ENCODE measurements at places on chromosomes 13 and 19.

DNA sequence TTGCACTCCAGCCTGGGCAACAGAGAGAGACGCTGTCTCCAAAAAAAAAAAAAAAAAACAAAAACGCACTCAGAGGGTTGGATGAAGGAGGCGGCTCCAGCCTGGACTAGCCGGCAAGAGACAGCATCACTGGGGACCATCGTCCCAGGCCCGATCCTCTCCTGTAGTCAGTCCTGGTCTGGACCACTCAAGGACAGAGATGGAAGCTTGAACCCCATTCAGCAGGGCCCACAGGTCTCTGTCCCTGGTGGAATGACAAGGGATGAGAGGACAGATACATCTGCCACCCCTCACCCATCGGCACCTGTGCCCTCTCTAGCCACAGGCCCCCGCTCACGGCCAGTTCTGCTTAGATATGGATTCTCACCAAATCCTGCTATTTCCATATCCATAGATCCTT, 14.0 kb downstream of the ADGRE5 start:
- no peak for DNase-seq

- peak; percentile 94 for DNase-seq
Observed at GRCh38 chr13:28329395-28330158, 165.4 kb downstream of the FLT1 start.

DNA sequence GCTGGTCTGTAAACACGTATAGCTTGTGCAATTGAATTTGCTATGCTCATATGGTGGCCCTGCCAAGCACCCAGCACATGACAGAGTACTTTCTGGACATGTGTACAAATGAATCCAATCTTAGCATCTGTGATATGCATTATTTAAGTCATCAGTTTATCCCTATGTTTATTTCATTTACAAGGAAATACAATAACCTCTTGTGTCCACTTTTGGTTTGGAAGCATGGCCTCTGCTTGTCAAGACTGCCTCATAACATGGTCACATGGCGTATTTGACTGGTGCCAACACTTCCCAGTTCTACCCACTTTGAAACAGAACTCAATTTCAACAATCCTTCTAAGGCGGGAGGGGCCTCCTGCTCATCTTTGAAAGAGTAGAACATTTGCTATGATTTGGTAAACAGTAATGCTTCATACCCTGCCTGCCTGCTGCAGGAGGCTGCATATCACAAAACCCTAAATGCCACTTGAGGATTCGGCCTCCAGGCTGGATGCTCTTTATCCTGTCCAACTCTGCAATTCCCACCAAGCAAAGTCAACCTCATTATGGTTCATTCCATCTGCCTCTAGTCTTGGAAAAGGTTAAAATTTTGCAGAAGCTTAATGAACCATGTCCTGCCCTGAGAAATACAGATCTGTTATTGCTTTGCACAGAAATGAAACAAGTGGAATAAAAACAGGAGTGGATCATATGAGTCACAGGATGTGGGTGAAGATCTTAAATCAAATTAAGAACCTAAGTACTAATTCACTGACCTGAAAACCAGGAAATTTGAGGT, 151.3 kb downstream of the CYSLTR2 start:
- peak; percentile 57 for DNase-seq

DNA sequence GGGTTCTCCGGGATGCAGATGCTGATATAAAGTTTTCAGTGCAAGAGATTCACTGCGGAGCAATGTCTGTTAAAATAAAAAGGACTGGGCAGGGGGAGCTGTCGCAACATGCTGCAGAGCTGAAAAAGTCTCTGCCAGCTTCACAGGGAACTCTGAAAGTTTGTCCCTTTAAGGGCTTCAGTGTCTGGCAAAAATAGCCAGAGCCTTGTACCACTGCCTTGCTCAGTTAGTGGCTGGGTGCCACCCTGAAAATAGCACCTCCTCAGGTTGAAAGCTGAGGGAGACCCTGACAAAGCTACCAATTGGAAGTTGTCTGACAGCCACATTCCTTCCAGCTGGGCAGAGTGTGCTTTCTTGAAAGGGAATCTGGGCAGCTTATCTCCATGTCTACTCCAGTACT, 3.0 kb upstream of the NDFIP2 start:
- DNase-seq = no peak

DNA sequence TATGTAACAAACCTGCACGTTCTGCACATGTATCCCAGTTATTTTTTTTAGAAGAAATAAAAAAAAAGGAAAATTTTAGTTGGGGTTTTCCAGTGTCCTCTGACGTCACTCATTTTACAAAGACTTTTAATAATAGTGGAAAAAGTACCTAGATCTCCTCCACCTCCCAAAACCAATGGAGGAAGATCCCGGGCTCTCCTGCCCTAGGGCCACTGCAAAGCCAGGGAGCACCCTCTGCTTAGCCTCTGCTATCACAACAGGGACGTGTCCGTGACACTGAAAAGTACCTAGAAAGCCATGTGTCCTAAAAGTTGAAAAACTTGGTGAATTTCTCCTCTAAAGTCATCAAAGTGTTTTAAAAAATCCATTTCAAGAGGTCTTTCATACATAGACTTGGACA, 46.7 kb upstream of the IRS2 start:
- DNase-seq = no peak

DNA sequence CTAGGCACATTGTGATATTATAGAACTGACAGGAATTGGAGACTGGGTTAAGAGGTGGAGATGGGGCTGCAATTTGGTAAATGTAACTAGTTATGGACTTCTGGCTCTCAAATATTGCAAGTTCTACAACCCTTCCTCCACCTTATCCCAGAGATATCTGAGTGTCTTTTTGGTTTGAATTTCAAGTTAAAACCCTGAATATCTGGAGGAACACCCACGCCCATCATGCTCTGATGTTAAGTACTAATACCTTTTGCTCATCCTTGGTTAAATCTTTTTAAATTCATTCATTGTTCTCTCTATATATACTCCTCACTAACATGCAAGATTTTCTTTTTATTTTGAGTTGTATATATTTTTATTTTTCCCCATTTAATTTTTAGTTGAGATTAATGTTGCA, 28.9 kb downstream of the ITGBL1 start:
- DNase-seq = no peak

All from amniotic epithelial cell (primary cell).